ENCODE measurements at places on chromosomes 6 and 20.

DNA sequence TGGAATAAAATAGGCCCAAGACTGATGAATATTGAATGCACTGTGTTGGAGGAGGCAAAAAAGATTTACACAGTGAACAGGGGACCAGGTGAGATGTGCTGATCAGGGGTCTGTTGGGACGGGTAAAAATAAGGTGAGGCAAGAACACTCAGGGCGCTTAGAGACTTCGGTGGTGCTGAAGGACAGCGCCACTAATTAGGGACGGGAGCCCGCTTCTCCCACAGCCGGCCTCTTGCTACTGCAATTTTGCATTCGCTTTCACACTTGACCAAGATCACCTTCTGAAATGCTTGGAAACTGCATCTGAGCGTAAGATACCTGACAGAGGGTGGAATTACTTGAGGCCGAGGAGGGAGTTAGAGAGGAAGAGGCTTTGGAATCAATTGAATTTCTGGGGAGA is 7.3 kb downstream of the TFAP2D start:
- peak; percentile 50 for DNase-seq

- DNase-seq, result peak; percentile 57
Measured at GRCh38 chr6:141326426-141326825, 806.3 kb upstream of the GJE1 start.

DNA sequence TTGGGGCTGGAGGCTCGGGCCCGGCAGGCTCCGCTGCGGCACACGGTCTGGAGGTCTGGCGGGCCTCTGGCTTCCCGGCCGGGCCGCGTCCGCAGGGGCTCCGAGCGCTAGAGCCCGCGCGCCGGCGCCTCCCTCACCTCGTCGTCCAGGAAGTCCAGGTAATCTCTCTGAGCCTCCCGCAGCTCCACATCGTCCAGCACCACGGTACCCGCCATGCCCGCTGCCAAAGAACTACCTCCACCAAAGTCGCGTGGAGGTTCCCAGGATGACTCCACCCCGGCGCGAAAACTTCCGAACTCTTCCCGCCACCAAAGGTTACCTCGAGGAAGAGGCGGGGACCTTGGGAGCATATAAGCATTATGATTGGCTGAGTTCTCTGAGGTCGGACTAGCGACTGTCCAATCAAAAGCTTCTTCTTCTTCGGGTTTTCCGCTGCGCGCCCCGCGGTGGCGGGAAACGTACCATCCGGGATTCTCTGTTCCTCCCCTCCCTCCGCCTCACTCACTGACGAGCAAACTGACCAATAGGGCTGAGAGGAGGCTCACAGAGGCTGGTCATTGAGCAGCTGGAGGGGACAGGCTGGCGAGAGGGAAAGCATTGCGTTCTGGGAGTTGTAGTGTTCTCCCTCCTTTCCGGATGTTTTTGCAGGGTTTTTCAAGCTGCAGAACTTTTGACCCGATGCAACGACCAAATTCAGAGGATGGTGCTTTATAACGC is at the start of gene MCM3:
Gene MCM3, minus strand, starts transcription at position 283 of the 717 bp plus-strand sequence. Its CDS starts 68 bp downstream, at position 215.
- DNase-seq, result peak; percentile 100

DNA sequence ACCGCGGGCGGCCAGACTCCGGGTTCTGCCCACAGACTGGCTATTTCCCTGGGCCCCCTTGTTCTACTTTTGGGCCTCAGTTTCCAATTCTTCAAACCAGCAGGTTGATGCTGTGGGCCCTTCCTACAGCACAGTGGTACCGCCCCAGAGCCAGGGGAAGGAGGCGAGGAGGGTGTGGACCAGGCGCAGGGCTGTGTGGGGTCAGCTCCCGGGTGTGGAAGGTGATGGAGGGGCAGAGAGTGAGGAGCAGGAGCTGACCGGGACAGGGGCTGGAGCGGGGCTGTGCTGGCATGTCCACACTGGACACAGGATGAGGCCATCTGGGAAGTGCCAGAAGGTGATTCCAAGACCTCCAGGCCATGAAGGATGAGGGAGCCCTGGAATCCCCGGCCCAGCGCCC is 35.2 kb upstream of the CHRNA4 start:
- DNase-seq, result no peak

GRCh38 chr6:105810105-105810921 is 275.8 kb upstream of the PRDM1 start:
- peak; percentile 97 for DNase-seq

GRCh38 chr6:147633191-147633590 is 124.7 kb downstream of the SAMD5 start:
- DNase-seq, result no peak

GRCh38 chr6:139159016-139159415 is 24.1 kb downstream of the HECA start:
- DNase-seq, result no peak

- DNase-seq, result no peak
Measured at GRCh38 chr20:59577809-59578435, 26.4 kb upstream of the PHACTR3 start.

GRCh38 chr6:134637847-134638437 is 312.0 kb downstream of the ALDH8A1 start:
- no peak for DNase-seq

DNA sequence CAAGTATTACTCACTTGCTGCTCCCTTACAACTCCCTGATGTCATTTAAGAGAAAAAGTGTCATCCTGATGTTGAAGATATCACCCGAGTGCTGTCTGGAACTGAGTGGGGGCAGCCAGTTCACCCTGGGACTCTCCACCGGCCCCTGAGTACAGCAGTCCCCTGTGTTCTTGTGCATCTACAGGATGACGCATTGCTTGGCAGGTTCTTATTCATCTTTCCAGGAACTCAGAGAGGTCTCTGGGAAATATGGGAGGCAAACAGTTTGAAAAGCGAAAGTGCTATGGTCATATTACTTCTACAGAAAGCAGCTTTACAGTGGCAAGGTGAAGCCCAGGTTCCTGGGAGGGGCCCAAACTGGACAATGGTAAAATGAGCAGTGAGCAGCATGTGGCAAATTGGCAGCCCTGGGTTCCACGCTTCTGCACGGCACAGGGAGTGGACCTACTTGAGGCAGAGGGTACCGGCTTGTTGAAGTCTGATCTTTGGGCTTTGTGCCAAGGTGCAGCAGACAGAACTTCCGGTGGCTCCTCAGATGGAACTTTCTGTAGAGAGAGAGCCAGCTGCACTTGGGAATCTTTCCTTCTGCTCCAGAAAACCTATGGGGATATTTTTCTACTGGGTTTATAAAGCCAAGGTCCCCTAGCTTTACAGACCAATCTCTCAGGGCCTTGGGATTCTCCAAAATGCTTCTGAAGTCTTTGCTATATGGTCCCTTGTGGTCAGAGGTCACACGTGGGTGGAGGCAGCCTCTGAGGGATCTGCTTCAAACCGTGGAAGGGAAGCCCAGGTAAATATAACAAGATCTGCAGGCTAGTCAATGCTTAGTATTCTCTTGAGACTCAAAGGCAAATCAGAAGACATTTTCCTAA is 128.3 kb downstream of the MAP3K7 start:
- DNase-seq, result peak; percentile 96

DNA sequence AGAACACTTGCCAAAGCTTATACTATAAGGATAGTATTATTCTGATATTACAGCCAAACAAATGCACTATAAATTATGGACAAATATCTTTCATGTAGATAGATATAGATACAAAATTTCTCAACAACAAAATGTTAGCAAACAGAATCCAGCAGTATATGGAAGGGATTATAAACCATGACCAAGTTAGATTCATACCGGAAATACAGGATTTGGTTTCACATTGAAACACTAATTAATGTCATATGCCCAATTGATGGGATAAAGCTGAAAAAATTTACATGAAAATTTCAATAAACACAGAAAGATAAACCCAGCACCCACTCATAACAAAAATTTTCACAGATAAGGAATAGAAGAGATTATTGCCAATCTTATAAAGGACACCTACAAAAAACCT is 770.3 kb upstream of the SLC35B3 start:
- DNase-seq, result no peak

- DNase-seq, result no peak
Measured at GRCh38 chr20:9180481-9181257, 111.8 kb downstream of the PLCB4 start.

DNA sequence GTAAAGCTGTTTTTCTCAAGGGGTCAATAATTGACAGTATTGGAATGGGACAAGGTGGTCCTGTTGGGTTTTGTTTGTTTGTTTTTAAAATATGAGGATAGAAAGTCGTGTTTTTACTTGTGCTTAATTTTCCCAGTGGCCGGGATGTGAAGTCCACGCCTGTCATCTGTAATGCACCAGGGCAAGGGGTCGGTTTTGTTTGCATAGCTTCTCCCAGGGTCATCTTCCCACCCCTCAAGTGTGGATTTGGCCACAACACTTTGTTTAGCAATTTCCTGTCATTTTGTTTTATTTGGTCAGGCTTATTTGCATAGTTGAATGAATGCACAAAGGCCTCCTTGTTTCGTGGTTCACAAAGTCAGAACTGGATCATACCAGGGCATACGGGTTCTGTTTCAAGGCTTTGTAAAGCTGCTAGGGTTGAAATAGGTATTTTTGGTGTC is 29.8 kb downstream of the SYNJ2 start:
- no peak for DNase-seq

DNA sequence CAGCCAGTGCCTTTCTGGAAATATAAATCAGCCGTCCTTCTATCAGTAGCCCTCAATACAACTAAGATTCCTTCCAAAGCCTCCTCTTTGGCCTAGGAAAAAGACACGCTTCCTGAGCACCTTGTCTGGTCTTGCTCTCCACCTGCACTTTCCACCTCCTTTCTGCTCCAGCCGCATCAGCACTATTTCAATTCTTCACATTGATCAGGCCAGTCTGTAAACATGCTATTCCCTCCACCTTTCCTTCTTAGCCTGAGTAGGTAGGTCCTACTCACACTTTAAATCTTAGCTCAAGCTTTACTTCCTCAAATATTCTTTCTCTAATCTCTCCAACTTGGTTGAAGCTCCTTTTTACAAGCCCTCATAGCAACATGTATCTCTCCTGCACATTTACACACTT is 11.4 kb downstream of the RANBP9 start:
- DNase-seq, result peak; percentile 63

DNA sequence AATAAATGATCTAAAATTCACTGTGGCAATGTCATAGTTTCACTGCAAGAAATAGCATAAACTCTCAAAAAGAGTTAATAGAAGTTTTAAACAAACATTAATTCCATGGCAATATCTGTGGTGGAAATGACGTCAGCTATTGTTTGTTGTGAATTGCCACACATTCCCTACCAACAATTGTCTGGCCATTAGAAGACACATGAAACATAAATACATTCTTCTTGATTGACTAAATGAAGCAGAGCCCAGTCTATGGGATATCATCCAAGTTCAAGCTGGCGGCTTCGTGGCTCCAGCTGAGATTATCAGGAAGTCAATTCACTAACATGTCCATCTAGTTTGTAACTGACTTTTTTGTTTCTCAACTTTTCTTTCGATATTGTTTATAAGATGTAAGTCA is 369.0 kb downstream of the ARHGAP18 start:
- no peak for DNase-seq

DNA sequence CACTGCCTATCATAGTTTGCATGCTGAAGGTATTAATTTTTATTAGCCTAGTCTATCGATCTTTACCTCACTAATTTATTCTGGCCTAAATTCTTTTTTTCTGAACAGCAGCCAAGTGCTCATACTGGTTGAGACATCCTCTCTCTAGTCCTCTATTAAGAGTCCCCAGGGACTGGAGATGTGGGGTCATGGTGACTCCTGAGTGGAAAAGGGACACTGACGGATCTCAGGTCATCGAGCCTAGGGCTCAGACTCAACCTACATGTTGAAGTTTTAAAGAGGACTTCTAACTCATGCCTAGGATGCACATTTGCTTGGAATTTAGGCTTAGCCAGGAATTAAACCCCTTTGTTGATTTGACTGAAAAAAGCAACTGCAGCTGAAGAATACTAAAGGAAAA is 378.1 kb downstream of the BTBD9 start:
- DNase-seq, result no peak

DNA sequence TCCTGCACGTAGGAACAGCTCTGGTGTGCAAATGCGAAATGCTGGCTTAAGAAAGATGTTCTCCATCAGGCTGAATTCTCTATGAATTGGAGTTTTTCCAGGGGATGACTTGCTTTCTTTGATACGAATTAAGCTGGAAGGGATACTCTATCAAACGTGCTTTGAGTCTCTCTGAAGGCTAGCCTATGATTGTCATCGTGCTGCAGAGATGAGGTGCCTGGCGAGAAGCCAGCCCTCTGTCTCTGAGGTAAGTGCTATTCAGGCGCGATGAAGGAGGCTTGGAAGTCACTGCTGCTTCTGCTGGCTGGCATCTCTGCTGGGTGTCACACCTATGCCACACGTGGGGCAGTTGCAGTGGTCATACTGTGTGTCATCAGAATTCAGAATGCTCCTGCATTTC is 223.7 kb downstream of the TAF4 start:
- no peak for DNase-seq

GRCh38 chr20:5470943-5471342 is 154.2 kb upstream of the PROKR2 start:
- DNase-seq, result no peak

GRCh38 chr20:62772990-62773844 is 23.1 kb upstream of the MRGBP start:
- DNase-seq, result no peak

GRCh38 chr20:12466915-12467314 is 541.9 kb upstream of the SPTLC3 start:
- DNase-seq, result no peak

GRCh38 chr6:32854376-32855178 is 585 bp downstream of the PSMB9 start:
- DNase-seq, result peak; percentile 89

- DNase-seq, result no peak
Measured at GRCh38 chr6:37489697-37490336, 9.9 kb downstream of the CCDC167 start.

GRCh38 chr6:52143551-52143950 is 42.6 kb upstream of the IL17A start:
- DNase-seq, result no peak

- DNase-seq, result peak; percentile 6
Measured at GRCh38 chr20:40966103-40966502, 62.5 kb upstream of the TOP1 start.

- no peak for DNase-seq
Measured at GRCh38 chr6:14968056-14968637, 277.7 kb upstream of the JARID2 start.

GRCh38 chr6:89599727-89600126 is 38.8 kb downstream of the LYRM2 start:
- no peak for DNase-seq

GRCh38 chr6:17280552-17281090 is 540 bp upstream of the RBM24 start:
- DNase-seq, result no peak

All from OCI-M1 (cell line).